CD4-positive, alpha-beta T cell (primary cell): ENCODE measurements at places on chromosomes 12 and 14.

DNA sequence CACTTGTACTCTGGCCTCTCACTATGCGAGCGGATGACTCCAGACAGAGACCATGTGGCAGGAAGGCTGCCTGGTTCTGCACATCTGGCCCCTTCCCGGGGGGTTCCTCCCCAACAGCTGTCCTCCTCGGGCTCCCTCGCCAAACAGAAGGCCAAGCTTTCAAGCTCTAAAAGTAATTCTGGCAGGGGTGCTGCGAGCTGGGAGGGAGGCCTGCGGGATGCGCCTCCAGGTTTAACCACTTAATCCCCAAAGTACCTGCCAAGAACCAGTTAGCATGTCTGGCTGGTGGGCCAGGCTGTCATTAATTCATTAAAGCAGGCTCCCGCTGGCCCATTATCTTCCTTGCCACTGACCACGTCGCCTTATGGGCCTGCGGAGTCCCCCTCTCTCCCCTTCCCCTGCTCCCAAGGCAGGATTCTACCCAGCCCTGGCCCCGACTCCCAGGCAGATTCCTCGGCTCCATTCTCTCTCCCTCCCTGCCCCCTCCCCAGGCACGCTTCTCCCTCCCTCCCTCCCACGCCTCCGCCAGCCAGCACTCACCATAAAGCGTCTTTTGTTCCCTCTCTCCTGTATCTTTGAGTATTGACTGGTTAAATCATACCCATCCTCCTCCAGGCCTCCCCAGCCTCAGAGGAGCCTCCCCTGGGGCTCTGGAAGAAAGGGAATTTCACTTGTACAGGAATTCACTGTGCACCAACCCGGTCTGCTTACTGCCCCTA lies 4.9 kb downstream of the HRK start:
- DNase-seq = no peak

GRCh38 chr12:6380141-6381121 lies 3.5 kb upstream of the LTBR start:
- DNase-seq = no peak

DNA sequence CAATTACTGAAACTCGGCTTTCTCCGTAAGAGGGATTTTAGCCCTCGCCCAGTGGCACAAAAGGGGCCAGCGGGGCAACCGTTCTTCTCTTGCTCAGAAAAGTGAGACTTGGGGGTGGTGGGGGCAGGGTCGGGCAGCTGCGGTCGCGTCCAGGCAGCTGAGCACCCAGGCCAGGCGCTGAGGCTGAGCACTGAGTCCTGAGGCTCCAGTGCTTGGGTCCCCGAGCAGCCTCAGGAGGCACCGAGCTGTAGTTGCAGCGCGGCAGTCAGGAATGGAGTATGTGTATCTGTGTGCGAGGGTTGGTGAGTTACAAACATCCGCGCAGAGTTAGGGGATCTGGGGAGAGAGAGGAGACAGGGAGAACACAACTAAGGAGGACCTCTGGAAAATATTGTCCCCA lies 4.1 kb upstream of the HOXC6 start:
- DNase-seq = no peak

GRCh38 chr14:49849213-49849847 lies 3.3 kb downstream of the NEMF start:
- no peak for DNase-seq

- DNase-seq = no peak
These were observed 74.5 kb upstream of the ATF1 start for GRCh38 chr12:50689437-50689836.

- no peak for DNase-seq
These were observed 124.9 kb downstream of the ATP23 start for GRCh38 chr12:58066296-58066695.

DNA sequence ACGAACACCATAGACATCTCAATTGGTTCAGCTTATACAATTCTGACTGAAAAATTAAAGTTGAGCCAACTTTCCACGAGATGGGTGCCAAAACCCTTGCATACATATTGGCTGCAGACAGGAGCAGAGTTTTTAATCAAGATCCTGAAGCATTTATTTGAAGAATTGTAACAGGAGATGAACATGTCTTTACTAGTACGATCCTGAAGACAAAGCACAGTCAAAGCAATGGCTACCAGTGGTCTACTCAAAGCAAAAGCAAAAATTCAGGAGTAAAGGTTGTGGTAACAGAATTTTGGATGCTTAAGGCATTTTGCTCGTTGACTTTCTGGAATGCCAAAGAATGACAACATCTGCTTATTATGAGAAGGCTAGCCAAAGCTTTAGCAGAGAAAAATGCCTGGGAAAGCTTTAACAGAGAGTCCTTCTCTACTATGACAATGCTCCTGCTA lies 20.7 kb downstream of the ZDHHC17 start:
- no peak for DNase-seq

DNA sequence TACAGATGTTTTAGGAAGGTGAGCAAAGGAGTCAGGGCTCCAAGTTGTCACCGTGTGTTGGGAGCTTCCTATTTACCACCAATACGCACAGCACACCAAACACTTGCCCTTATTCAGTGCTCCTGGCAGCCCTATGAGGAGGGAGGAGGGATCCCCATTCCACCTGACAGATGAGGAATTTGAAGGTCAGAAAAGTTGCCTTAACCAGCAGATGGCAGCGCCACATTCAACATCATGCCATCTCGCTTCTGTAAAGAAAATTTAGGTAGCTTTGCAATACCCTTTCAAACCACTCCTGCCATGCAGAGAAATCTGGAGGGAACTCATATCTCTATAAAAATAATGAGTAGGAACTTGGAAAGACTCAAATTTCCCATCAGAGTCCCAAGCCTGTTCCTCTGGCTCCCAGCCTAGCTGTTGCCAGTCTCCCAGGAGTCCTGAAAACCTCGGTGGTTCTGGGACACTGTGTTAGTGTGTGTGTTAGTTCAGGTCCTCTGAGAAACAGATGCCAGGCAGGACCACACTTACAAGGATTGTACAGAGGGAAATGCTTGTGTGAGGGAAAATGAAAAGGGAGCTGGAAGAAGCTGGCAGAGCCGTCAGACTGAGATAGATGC lies 410.5 kb downstream of the MED13L start:
- no peak for DNase-seq

DNA sequence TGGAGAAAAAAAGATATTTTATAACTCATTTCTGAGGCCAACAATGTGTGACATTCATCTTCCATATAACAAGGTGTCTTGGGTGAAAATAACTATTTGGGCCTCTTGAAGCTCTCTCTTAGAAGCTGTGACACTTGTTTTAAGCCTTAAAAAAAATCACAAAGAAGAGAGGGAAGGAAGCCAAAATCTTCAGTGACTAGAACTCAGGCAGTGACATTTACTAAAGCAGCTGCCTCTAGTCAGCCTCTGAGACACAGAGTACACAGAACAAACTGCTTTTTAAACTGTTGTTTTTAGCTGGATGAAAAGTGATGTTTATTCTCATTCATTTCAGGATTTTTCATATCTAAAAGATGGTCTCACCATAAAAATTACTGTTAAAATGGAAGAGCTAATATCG lies 793.6 kb downstream of the GALC start:
- no peak for DNase-seq
